ENCODE measurements at places on chromosomes 1 and 21. TPM values are rescaled to one million over a fixed set of nuclear protein-coding genes. Genes with fewer than 3 reads are reported as not detected.

- no peak for DNase-seq
These were observed 20.5 kb downstream of the ALDH4A1 start for GRCh38 chr1:18881642-18882431.

- DNase-seq = no peak
These were observed 259.3 kb upstream of the CACYBP start for GRCh38 chr1:174740249-174740968.

GRCh38 chr1:150072959-150073358 is 5.4 kb downstream of the VPS45 start:
- no peak for DNase-seq

Gene SPATA1
- total RNA-seq = 2.6 TPM

Gene CYB561D1
- total RNA-seq = 11.3 TPM

All from posterior vena cava (tissue), 2 donors.